Fibroblast of skin of right biceps (primary cell): ENCODE measurements at places on chromosomes 11 and 22.

DNA sequence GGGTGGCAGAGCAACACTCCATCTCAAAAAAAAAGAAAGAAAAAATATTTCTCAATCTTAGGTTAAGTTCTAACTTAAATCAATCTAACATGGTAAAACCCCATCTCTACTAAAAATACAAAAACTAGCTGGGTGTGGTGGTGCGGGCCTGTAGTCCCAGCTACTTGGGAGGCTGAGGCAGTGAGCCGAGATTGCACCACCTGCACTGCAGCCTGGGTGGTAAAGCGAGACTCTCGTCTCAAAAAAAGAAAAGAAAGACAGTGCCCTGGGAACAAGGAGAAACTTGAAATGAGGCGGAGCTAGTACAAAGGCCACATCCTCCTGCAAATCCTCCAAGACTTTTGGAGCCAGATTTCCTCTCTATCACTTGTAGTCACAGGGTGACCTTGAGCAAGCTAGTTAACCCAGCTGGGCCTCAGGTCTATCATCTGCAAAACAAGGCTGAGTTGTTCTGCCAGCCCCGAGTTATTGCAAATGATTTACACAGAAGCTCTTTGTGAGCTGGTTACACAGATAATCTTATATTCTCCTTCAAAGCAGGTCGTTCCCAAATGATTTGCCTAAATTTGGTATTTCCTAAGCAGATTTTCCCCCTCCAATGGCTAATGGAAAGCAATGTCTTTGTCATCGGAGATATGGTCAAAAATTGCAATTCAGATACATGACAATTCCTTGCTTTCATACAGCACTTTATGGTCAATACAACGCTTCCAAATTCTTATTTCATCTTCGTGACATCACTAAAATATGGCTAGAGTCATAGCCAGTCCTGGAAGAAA is 1.9 kb downstream of the ANKRD54 start:
- DNase-seq: no peak

DNA sequence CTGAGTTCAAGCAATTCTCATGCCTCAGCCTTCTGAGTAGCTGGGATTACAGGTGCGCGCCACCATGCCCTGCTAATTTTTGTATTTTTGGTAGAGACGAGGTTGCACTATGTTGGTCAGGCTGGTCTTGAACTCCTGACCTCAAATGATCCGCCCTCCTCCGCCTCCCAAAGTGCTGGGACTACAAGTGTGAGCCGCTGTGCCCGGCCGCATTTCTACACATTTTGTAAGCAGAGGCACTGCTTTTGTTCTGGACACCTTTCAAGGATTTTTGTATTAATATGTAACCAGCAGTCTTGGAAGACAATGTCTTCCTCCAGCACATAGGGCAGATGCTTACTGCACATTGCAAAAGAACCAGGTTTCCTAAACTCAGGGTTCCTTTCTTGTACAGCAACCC is 11.4 kb upstream of the VSIG10L2 start:
- DNase-seq: no peak

- peak; percentile 100 for DNase-seq
Observed at GRCh38 chr11:117281159-117281558, 10.0 kb upstream of the BACE1-AS start.

DNA sequence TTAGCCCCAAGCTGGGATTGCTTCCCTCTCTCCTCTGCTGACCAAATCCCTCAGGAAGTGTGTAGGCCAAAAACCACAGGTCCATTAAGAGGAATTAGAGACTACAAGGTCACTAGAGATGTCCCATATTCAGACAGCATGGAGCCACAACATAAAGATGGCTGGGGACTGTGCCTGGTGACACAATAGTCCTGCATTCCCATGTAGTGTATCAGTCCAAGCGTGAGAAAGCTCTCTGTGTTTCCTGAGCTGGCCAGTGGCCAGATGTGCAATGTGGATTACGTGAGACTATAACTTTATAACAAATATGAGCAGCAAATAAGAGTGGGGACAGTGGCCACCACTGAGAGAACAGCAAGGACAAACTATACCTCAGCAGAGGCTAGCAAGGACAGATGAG is 7.6 kb upstream of the MS4A10 start:
- peak; percentile 89 for DNase-seq

GRCh38 chr22:47854251-47854650 is 1091.8 kb downstream of the TBC1D22A start:
- DNase-seq: peak; percentile 84
